Testis (tissue), 5 donors: ENCODE measurements at places on chromosomes 12 and 14. TPM values are rescaled to one million over a fixed set of nuclear protein-coding genes. Genes with fewer than 3 reads are reported as not detected.
A peak's percentile ranks its signal among the peaks of the same experiment; 100 is the strongest.

CMA1 gene
- total RNA-seq: not detected

TAS2R42 gene
- total RNA-seq: not detected

DNA sequence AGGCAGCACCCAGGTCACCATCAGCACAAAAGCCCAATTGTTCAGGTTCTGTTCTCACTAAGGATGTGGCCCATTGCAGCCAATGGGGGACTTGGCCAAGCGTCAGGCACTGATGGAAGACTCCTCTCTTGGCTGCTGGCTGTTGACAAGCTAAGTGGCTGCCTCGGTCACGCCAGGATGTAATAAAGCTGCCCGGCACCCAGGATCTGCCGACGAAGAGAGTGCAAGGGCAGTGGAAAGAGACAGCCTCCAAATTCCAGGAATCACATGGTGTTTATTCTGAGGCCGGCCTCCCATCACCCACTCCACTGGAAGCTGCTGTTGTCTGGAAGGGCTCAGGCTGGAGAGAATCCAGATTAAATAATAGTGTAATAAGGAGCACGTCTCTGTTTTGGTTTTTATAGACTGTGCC lies 451.8 kb upstream of the TBX3 start:
- peak; percentile 30 for DNase-seq

DNA sequence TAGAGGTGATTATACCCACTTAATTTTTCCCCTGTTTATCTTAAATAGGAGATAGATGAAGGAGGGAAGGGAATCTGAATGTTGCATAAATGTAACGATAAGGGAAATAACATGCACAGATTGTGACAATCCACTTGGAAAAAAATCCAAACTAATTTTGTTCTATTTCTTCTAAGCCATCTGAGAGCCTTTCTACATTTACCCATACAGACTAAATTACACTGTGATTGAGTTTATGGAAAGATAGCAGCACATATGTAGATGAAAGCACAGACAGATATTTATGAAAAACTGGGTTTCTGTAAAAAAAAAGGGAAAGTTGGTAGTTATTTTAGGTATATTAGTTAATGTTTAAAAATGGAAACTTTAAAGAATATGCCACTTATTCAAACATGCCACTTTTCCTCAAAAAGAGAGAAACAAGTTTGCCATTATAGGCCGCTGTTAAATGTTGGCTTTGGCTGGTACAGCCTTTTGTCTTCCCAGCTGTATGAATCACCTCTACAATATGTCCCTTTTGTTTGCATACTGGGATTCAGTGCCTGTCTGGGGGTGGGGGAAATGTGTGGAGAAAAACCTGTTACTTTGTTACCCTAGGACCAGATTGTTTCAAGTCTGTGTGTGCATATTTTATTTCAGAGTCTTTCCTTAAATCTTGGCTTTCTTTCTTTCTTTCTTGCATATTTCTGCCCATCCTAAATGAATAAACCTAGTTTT lies 470.2 kb upstream of the LMO3 start:
- peak; percentile 42 for DNase-seq

GRCh38 chr12:8904665-8905064 lies 9.6 kb upstream of the PHC1 start:
- DNase-seq: no peak

GRCh38 chr12:21818627-21819026 lies 44.1 kb upstream of the KCNJ8 start:
- no peak for DNase-seq
